Testis (tissue), 5 donors: ENCODE measurements at places on chromosomes 11 and 22.
A peak's percentile ranks its signal among the peaks of the same experiment; 100 is the strongest.

GRCh38 chr11:69320756-69321741, 27.1 kb downstream of the MYEOV start:
- no peak for DNase-seq
- H3K27ac ChIP-seq: no peak overlapping the region
- no peaks in the 10 kb centered on the region for H3K36me3 ChIP-seq

DNA sequence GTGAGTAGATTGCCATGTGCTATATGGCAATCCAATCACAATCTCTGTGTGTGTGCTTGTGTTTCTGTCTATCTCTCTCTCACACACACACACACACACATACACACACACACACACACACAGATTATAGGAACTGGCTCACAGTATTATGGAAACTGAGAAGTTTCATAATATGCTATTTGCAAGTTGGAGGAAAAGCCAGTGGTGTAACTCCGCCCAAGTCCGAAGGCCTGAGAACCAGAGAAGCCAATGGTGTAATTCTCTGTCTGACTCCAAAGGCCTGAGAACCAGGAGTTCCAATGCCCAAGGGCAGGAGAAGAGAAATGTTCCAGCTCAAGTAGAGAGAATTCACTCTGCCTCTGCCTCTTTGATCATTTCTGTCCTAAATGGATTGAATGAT, 37.2 kb downstream of the GLYATL2 start:
- no peak overlapping the region for H3K4me3 ChIP-seq
- no peak for DNase-seq
- no peaks in the 10 kb centered on the region for H3K27me3 ChIP-seq

- H3K36me3 ChIP-seq: no peaks in the 10 kb centered on the region
- H3K4me3 ChIP-seq: no peak overlapping the region
- H3K4me1 ChIP-seq: peaks cover 15% of the 10 kb centered on the region
- peak overlapping the region; percentile 20 for H3K27ac ChIP-seq
- H3K27me3 ChIP-seq: no peaks in the 10 kb centered on the region
These were observed 6.4 kb upstream of the MFRP start for GRCh38 chr11:119352857-119353260.

GRCh38 chr11:115207166-115207591, 297.0 kb downstream of the CADM1 start:
- DNase-seq: no peak
- no peak overlapping the region for H3K27ac ChIP-seq
- H3K4me3 ChIP-seq: no peak overlapping the region
- no peaks in the 10 kb centered on the region for H3K4me1 ChIP-seq
- H3K36me3 ChIP-seq: no peaks in the 10 kb centered on the region

- no peaks in the 10 kb centered on the region for H3K4me1 ChIP-seq
- no peaks in the 10 kb centered on the region for H3K27me3 ChIP-seq
- no peaks in the 10 kb centered on the region for H3K36me3 ChIP-seq
- DNase-seq: no peak
- H3K4me3 ChIP-seq: no peak overlapping the region
- no peak overlapping the region for H3K27ac ChIP-seq
These were observed 4.8 kb upstream of the FAR1 start for GRCh38 chr11:13663631-13664071.

DNA sequence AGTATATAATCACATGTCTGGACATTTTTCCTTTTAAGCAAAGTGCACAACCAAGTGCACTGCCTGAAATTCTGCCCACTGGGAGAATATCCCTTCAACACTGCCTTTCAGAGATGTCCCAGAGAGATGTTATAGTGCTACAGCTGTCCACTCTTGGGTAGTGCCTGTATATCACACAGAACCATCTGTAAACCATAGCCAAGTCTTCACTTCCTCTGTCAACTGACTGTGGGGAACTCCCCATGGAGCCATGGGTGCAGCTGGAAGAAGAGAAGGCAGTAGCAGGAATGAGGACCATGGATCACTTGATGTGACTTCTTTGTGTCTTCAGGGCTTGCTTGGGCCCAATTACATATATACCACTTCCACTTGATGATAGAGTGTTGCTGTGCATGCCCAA, 44.6 kb upstream of the LIN7C start:
- no peaks in the 10 kb centered on the region for H3K36me3 ChIP-seq
- no peak for DNase-seq
- H3K4me3 ChIP-seq: no peak overlapping the region
- no peaks in the 10 kb centered on the region for H3K4me1 ChIP-seq

DNA sequence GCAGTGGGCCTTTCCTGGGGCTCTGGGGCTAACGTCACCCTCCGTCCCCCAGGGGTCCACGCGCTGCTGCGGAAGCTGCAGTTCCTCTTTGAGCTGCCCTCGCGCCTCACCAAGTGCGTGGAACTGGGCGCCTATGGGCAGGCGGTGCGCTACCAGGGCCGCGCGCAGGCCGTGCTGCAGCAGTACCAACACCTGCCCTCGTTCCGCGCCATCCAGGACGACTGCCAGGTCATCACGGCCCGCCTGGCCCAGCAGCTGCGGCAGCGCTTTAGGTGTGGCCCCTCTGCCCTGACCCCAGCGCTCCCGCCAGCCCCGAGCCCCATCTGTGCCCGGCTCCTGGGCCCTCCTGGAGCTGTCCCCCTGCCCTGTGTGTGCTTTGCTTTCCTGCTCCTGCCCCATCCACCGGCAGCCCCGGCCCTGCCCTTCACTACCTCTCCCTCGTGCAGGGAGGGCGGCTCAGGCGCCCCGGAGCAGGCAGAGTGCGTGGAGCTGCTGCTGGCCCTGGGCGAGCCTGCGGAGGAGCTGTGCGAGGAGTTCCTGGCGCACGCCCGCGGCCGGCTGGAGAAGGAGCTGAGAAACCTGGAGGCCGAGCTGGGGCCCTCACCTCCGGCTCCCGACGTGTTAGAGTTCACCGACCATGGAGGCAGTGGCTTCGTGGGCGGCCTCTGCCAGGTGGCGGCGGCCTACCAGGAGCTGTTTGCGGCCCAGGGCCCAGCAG, 3.8 kb upstream of the TM7SF2 start:
- H3K27me3 ChIP-seq: no peaks in the 10 kb centered on the region
- DNase-seq: no peak
- no peak overlapping the region for H3K4me3 ChIP-seq

- no peaks in the 10 kb centered on the region for H3K36me3 ChIP-seq
- peaks cover 16% of the 10 kb centered on the region for H3K4me1 ChIP-seq
- no peaks in the 10 kb centered on the region for H3K27me3 ChIP-seq
- no peak overlapping the region for H3K27ac ChIP-seq
These were observed 45.7 kb upstream of the KCNQ1OT1 start for GRCh38 chr11:2745511-2745910.

GRCh38 chr22:39308614-39309363, 10.6 kb downstream of the RPL3 start:
- no peak overlapping the region for H3K27ac ChIP-seq
- H3K36me3 ChIP-seq: no peaks in the 10 kb centered on the region
- H3K4me3 ChIP-seq: no peak overlapping the region
- no peaks in the 10 kb centered on the region for H3K27me3 ChIP-seq

GRCh38 chr22:49663311-49663711, 164.4 kb downstream of the BRD1 start:
- H3K36me3 ChIP-seq: no peaks in the 10 kb centered on the region
- no peak overlapping the region for H3K27ac ChIP-seq
- no peak overlapping the region for H3K4me3 ChIP-seq
- H3K4me1 ChIP-seq: no peaks in the 10 kb centered on the region
- DNase-seq: no peak

DNA sequence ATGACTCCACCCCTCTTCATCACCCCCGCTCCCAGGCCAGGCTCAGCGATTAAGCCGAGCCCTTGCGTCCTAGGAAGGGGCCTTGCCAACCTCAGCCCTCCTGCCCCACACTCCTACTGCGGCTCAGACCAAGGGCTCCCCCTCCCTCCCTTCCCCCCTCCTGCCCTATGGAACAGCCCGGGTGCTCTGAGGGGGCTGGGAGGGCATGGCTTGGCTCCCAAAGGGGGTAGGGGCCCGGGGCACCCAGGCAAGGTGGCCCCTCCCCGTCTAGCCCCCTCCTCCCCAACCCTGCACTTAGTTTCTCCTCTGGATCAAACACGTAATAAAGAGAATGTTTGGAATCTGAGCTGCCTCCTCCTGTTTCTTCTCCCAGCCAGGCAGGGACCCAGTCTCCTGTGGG, 6.3 kb downstream of the RCOR2 start:
- no peaks in the 10 kb centered on the region for H3K36me3 ChIP-seq
- H3K27ac ChIP-seq: no peak overlapping the region
- no peak overlapping the region for H3K4me3 ChIP-seq
- no peak for DNase-seq

DNA sequence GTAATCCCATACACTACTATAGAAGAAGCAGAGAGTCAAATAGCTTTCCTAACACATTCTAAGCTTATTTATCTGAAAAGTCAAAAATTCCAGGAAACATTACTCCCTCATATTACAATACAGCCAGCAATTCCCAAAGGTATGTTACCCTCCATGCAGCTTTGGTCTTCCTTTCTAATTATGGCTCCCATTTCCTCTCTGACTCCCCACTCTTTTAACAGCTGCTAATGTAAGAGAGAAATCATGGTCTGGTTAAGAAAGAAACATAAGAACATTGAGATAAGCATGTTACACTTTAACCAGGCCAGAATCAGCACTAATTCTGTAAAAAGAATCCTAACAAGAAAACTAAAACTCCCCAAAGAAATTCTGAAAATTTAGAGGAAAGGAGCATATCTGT, 6.8 kb downstream of the PPP2R1B start:
- no peak overlapping the region for H3K27ac ChIP-seq
- no peak overlapping the region for H3K4me3 ChIP-seq
- no peaks in the 10 kb centered on the region for H3K36me3 ChIP-seq

GRCh38 chr11:78228467-78228866, 39.7 kb downstream of the USP35 start:
- no peak overlapping the region for H3K27ac ChIP-seq
- no peaks in the 10 kb centered on the region for H3K4me1 ChIP-seq
- H3K4me3 ChIP-seq: no peak overlapping the region

DNA sequence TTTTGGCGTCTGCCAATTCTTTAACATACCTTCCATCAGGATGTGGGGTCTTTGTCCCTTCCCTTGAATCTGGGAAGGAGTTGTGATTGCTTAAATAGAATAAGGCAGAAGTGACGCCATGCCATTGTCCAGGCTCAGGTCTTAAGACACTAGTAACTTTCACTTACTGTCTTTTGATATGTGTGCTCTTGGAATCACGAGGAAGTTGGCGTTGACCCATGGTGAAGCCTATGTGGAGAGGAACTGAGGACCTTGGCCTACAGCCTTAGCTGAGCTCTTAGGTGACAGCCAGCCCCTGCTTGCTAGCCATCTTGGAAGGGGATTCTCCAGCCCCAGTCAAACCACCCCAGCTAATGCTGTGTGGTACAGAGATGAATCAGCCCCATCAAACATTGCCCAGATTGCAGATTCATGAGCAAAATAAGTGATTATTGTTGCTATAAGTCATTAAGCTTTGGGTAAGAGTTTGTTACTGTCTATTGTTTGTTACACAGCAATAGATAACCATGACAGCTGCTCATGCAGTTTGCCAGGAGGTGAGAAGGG, 17.6 kb upstream of the CLPB start:
- H3K36me3 ChIP-seq: no peaks in the 10 kb centered on the region
- DNase-seq: no peak
- H3K27ac ChIP-seq: no peak overlapping the region
- no peaks in the 10 kb centered on the region for H3K27me3 ChIP-seq

GRCh38 chr11:96052921-96053651, 129.2 kb upstream of the MTMR2 start:
- H3K4me3 ChIP-seq: no peak overlapping the region
- no peaks in the 10 kb centered on the region for H3K36me3 ChIP-seq
- no peak overlapping the region for H3K27ac ChIP-seq
- H3K4me1 ChIP-seq: peaks cover 5% of the 10 kb centered on the region
- no peak for DNase-seq

GRCh38 chr22:44825310-44826150, 73.2 kb downstream of the ARHGAP8 start:
- no peaks in the 10 kb centered on the region for H3K27me3 ChIP-seq
- no peak for DNase-seq

DNA sequence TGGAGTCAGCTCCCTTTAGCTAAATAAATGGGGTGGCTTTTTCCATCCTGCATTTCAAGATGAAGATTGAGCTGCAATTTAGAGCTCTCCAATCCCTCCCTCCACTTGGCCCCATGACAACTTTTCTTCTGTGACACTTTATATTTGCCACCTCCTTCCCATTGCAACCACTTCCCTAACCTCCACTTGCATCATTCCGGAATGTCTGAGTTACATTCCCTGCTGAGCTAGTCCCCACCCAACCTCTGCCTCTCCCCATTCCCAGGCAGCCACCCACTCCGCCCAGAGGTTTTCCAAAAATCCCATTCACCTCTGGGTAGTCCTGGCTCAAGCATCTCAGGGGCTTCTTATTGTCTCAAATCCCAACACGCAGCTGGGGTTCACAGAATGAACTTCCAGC, 24.7 kb downstream of the PC start:
- DNase-seq: no peak
- no peaks in the 10 kb centered on the region for H3K27me3 ChIP-seq
- no peak overlapping the region for H3K27ac ChIP-seq
- peaks cover 3% of the 10 kb centered on the region for H3K4me1 ChIP-seq

DNA sequence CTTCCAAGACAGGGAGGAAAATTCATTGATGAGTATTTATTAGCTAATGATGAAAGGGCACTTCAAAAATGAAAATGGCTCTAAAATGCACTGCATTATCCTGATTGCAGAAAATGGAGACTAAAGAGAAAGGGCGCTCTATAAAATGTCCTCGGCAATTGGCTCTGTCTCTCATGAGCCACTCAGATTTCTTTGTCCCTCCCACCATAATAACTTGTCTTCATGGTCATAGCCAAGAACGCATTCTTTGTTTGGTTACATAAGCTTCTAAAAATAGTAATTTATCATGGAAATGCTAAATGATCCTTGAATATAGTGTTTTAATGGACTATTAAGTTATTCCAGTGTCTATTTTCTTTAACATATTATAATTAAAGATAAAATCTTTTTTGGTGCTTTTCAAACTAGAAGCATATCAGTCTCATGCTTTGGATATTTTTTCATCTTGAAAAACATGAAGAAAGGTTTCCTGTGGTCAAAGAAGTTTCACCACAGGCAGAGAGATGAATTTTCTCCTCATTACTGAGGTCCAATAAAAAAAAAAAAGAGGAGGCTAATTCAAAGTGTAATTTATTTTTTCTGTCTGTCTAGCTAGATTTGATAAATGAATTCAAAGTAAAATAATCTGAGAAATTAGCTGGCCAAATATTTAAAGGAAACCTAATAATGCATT, 238.1 kb upstream of the BLID start:
- peaks cover 8% of the 10 kb centered on the region for H3K4me1 ChIP-seq
- H3K27me3 ChIP-seq: no peaks in the 10 kb centered on the region
- no peak overlapping the region for H3K4me3 ChIP-seq
- DNase-seq: no peak
